Left renal pelvis (tissue), 4 donors: ENCODE measurements at places on chromosomes 6 and 20. TPM values are rescaled to one million over a fixed set of nuclear protein-coding genes. Genes with fewer than 3 reads are reported as not detected.

DNA sequence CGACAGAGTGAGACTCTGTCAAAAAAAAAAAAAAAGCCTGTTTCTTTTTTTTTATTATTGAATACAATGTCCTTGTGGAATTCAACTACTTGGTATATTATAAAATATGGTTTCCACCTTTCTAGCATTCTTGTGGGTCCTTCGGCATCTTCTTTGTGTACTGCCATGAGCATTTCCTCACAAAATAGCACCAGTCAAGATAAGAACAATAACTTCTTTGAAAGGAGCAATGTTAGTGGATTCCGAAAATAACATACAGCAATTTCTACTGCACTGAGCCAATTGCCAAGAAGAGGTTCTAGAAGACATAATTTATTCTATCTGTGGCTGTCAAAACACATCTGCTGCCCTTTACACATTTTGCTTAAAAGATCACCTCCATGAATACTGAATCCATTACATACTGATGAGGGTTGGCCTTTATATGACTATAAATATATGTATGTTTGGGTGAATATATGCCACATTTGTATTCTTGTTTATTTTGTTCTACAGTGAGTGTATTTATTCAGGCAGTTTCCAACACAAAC lies 19.1 kb upstream of the SPTLC3 start:
- no peak for DNase-seq

- no peak for DNase-seq
Measured at GRCh38 chr6:140051521-140052512, 677.4 kb upstream of the CITED2 start.

DNA sequence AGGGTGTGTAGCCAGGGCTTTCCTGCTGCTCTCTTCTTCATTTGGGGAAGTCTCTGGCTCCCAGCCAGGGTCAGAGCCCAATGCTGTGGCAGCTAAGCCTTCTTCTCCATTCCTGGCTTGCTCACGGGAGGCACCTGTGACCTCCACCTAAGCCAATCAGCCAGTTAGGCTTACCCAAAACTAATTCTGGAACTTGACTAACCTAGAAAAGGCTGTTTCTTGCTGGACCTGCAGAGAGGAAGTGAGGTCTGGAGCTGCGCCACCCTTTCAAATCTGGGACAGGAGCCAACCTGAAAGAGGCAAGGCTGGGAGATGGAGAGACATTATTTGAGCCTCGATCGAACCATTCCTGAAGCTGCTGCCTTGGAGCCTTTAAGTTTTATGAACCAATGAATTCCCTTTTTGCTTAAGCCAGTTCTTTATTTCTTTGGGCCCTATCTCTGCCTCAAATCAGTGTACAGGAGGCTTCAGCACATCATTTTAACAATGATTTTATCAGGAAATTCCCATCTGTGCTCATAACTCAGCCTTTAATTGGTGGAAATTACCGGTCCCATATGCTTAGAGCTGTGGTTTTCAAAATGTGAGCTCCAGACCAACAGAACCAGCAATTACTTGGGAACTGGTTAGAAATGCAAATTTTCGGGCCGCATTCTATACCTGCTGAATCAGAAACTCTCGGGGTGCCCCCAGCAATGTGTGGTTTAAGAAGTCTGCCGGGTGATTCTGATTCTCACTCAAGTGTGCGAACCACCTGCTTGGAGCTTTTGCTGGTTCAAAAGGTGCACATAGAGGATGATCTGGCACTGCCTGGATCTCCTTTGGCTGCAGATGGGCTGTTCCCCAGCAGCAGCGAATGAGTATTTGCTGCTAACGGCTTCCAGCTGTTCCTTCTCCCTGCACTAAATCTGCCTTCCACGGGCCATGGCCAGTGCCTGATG lies 97.4 kb upstream of the RNF24 start:
- DNase-seq: no peak

GRCh38 chr6:127115746-127116145 lies 2.7 kb upstream of the RSPO3 start:
- DNase-seq: no peak

- no peak for DNase-seq
Measured at GRCh38 chr6:52910091-52910490, 593 bp upstream of the GSTA3 start.

GRCh38 chr6:10643201-10643651 lies 51.2 kb downstream of the C6orf52 start:
- no peak for DNase-seq

- DNase-seq: no peak
Measured at GRCh38 chr20:50276119-50277063, 85.8 kb downstream of the CEBPB start.

- DNase-seq: no peak
Measured at GRCh38 chr20:57128044-57128757, 138.2 kb downstream of the BMP7 start.

DNA sequence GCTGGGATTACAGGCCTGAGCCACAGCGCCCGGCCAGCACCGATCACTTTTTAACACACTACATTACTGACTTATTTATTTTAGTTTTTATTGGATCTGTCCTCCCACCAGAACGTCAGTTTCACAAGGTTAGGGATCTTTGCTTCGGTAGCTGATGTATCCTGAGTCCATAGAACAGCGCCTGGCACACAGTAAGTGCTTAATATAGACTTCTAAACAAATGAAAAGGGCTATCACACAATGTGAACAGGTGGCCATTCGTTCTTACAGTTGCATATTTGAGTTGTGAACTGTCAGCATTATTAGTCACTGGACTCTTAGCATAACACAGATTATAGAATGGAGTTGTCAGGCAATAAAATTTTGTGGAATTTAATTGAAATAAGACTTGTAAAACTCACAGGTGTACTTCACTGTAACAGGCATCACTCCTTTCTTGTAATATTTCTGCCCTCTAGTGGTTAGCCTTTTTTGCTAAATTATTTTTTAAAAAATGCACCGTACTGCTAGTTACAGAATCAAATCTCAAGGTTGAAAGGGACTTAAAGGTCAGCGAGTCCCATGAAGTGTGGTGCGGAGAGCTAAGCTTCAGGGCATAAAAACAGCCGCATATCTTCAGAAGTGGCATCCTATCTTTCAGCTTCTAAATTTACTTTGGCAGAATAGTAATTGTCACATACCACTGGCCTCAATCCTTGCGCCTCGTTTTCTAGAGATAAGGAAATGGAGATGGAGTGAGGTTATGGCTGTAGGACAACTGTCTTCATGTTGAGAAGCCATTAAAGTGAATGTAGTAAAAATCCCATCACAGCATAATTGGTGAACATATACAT lies 3.4 kb upstream of the TBC1D7 start:
- DNase-seq: no peak

DNA sequence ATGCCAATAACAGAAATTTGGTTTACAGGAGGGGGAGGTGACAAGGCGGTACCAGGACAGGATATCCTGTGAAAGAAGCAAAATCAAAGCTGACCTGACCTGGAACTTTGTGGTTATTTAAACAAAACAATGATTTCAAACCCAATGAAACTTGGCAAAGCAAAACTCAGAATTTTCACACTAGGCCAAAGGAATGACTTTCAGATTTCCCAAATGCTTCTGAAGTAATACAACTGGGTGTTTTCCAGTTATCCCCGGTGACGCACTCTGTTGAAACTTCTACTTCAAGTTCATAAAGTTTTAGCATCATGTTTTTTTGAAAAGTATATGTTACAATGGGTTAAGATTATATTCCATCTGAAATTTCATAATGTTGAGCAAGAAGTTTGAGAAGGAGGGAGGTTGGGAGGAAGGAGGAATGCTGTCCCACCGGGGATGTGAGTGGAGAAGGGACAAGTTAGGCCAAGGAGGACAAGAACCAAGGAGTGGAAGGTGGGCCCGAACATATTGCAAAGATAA lies 78.1 kb upstream of the TRAF3IP2 start:
- DNase-seq: no peak

GRCh38 chr20:56778765-56779195 lies 149.7 kb downstream of the TFAP2C start:
- DNase-seq: peak; percentile 4

DNA sequence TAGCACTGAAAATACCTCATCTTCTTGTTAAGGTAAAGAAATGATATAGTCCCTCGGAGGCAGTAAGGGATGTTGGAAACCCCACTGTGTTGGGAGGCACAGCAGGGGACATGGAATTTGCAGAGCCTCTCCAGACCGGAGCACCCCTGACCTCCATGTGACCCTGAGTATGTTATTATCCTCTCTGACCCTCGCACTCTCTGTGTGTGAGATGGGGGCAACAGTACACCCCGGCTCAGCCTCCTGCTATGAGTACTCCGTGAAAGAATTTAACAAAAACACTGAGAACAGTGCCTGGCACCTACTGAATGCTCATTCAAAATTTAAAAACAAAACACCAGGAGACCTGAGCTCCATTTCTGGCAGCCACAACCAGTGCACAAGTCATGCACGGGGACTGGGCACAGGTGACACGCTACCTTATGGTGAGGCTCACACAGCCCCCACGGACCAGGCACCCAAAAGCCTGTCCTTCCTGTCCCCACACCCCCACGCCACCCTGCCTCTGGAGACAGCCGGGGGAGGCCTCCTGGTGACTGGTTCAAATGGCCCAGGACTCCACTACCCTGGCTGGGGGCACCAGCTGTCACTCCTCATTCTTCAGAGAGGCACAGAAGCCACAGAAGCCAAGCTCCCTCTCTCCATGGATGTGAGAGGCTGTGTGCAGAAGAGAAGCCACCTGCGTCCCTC lies 6.1 kb downstream of the NINL start:
- no peak for DNase-seq

- no peak for DNase-seq
Measured at GRCh38 chr6:2749969-2750600, 637 bp downstream of the MYLK4 start.

DNA sequence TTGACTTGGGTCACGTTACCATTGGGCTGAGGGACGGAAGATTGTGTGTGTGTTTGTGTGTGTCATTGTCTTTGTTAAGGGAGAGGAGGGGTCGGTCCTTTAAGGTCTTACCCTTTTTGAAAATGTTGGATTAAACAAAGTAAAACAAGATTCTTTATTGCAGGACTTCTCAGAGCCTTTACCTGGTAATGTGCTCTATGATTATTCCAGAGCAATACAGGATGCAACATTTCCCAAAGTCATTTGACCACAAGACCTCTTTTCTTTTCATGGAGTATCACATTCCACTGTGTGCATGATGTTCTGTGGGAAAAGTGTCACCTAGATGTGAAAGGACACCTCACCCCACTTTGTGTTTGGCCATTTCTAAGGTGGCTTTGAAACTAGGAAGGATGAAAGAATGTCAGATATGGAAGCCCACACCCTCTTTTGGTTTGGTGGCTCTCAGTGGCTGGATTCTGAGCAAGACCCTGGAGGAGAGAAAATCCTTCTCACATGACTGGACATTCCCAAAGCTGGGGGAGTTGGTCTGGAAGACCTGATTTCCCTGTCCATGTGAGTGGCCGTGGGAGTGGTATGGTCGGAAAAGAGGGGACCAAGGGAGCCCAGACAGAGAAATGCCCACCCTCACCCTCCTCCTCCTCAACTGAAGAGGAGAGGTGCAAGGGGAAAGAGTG lies 18.2 kb upstream of the ZNF831 start:
- no peak for DNase-seq

- no peak for DNase-seq
Measured at GRCh38 chr20:53935344-53936084, 134.9 kb downstream of the BCAS1 start.

GRCh38 chr6:73560182-73560732 lies 39.4 kb upstream of the EEF1A1 start:
- DNase-seq: no peak

GRCh38 chr6:151436802-151437201 lies 15.1 kb downstream of the RMND1 start:
- DNase-seq: peak; percentile 39

- no peak for DNase-seq
Measured at GRCh38 chr6:2725999-2726567, 24.6 kb downstream of the MYLK4 start.

GRCh38 chr6:43263314-43264178 lies 20.3 kb downstream of the TTBK1 start:
- no peak for DNase-seq

- DNase-seq: no peak
Measured at GRCh38 chr6:160837146-160837545, 135.1 kb downstream of the PLG start.

DNA sequence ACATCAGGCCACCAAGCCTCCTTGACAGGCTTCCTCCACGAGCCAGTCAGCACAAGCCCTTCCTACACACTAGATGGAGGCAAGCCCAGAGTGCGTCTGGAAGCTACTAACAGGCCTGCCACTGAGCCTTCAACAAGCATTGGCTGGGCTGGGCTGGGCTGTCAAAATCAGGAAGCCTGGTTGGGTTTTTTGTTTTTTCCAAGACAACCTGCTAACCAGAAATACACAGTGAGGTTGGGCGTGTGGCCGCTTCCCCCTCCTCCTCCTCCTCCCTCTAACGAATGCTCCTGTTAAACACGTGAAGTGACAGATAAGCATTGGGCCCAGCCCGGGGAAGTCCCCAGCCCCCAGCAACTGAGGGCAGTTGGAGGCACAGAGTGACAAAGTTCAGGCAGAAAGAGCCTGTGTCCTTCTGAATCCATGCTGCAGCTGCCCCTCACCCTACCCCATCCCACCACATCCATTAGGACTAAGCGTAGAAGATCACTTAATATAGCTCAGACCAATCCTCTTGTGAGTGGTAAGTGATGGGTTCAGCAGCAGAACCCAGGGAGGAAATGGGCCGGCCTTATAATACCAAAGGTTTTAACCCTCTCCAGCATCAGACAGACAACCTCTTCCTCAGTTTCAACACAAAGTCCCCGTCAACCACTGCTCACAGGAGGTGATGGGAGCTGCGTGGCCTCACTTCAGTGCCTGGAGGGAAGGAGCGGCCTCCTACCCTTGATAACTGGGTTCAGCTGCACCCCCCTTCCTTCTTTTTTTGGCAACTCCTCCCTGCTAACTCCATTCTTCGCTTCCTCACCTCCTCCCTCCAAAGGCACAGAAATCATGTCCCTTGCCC lies 1.1 kb downstream of the NFATC2 start:
- DNase-seq: peak; percentile 53

DNA sequence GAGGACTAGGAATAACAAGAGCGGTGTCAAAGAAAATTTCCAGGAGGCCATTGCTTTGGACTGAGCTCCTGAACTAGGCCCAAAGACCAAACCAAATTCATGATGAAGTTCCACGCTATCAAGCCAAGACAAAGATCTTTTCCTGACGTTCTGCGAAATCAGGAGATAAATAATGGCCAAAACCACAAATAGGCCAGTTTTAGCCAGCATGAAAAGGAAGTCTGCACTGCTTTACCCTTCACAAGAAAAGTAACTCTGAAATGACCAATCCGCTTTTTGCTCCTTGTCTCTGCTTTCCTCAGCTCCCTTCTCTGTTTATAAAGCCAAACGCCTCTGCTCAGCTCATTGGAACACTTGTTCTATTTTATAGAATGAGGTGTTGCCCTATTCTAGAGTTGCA lies 6.7 kb downstream of the NCOA5 start:
- DNase-seq: no peak

GRCh38 chr6:37947468-37947867 lies 127.9 kb downstream of the ZFAND3 start:
- no peak for DNase-seq

- DNase-seq: no peak
Measured at GRCh38 chr20:64212755-64213154, 42.8 kb upstream of the PCMTD2 start.

- DNase-seq: no peak
Measured at GRCh38 chr20:4548552-4548951, 173.2 kb upstream of the PRND start.

The ARMH2 gene
- not detected for polyA plus RNA-seq

The MUC22 gene
- not detected for polyA plus RNA-seq

The SYCP2 gene
- polyA plus RNA-seq: 4.1 TPM

The SYNE1 gene
- 88.2 TPM for polyA plus RNA-seq

The CCN6 gene
- 3.6 TPM for polyA plus RNA-seq

The XKR7 gene
- 0.20 TPM for polyA plus RNA-seq

The APCDD1L gene
- polyA plus RNA-seq: 14.2 TPM

The NMBR gene
- 0.32 TPM for polyA plus RNA-seq

The TFAP2D gene
- not detected for polyA plus RNA-seq
